Stimulated activated CD8-positive, alpha-beta memory T cell treated with anti-CD3 and anti-CD28 coated beads, Interleukin-4, amount 100 ng/mL, for 48 hours (primary cell): ENCODE measurements at places on chromosomes 2 and 18.

GRCh38 chr2:223488814-223489213 is 113.3 kb downstream of the SCG2 start:
- no peak for DNase-seq

DNA sequence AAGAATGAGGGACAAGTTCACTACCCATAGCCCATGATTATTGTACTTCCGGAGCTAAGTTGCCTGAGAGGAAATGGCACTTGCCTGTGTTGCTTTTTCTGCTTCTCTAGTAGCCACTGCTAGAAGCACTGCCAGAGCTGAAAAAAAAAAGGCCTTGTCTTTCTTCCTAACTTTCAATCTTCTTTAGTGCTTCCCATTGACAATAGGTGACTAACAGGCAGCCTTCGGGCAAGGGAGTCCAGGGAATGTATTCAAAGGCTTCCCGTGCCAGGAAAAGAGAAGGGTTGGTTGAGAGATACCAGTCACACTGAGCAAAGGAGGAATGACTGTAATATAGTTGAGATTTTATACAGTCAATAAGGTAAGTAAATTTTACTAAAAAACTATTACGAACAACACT is 242.0 kb downstream of the CALCRL start:
- DNase-seq: no peak

GRCh38 chr2:33034784-33035183 is 88.0 kb downstream of the LTBP1 start:
- no peak for DNase-seq

GRCh38 chr2:220278022-220278421 is 650.6 kb downstream of the SLC4A3 start:
- DNase-seq: no peak

DNA sequence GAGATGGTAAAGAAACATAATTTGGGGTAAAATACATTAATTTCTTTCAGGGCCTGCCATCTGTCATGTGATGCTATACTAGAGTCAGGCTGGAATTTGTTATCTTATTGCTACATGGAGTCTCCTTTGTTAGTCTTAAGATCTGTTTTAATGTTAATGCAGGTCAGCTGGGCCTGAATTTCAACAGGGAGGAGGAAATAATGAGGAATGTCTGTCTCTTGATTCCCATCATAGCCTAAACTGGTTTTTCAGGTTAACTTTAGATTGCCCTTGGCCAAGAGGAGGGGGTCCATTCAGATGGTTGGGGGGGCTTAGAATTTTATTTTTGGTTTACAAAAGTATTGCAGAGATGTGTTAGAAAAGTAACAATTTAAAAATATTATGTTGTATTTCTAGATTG is 19.0 kb upstream of the FEZ2 start:
- DNase-seq: no peak

DNA sequence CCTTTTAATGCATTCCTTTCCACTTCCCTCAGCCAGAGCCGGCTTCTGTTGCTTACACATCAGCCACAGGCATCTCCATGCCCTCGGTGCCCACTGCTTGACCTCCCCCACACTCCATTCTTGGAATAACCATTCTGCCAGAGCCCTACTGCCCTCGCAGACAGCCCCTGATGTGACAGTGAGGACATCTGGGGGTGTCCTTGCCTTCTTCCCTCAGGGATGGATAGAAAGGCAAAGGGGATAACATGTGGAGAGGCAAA is 6.4 kb upstream of the NPPC start:
- DNase-seq: no peak

DNA sequence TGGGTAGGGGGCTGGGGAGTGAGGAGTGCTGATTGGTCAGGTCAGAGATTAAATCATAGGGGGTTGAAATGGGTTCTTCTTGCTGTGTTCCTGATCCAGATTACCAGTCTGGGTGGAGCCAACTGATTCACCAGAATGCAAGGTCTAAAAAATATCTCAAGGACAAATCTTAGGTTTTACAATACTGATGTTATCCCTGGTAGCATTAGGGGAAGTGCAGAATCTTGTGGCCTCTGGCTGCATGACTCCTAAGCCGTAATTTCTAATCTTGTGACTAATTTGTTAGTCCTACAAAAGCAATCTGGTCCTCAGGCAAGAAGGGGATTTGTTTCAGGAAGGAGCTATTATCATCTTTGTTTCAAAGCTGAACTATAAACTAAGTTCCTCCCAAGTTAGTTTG is 289.2 kb upstream of the KYNU start:
- DNase-seq: no peak

DNA sequence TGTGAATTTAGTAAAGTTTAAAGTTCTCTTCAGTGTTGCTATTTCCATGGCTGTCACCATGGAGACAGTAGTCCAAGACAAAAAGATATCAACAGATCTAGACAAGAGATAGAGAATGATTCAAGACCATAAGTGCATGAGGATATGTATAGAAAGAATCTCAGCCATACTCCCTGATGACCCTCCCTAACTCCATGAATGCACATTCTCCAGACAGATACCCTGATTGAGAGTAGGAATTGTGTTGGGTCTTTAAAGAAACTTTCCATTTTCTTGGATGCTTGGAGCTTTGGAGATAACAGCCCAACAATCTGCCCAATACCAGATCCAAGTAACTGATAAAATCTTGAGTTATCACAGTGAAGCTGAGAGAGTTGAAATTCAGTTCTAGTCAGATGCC is 1601.2 kb upstream of the CELF4 start:
- no peak for DNase-seq

DNA sequence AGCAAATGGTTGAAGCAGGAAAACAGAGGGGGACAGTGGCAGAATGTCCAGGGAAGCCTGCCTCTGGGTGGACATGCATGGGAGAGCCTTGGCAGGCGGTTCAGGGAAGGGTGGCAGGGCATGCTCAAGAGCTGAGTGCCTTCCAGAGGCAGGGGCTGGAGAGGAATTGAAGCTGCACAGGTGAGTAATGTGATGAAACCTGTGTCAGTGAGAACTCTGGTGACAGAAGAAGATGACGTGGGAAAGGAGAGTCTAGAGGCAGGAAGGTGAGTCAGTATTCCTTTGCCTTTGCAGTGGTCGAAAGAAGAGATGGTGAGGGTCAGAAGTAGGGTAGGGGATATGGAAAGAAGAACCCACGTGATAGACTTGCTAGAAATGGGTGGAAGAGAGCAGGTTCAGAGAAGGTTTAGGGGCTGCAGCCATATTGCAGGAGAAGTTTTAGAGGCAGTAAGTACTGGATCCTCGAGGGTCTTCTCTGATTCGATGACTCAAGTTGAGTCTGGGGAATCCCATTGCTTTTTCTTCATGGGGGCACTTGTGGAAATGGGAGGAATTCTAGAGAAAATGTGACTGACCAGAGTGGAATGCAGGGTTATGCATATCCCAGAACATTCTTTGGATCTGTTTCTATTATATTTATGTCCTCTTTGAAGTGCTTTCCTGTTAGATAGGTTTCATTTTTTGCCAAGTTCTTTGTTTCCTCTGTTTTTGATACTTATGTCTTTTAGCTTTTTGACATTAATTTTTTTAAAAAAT is 37.4 kb downstream of the TMEM87B start:
- DNase-seq: no peak
